Activated T-helper 1 cell treated with anti-CD3 and anti-CD28 coated beads, Interleukin-2, amount 50 U/mL, for 16 hours (primary cell): ENCODE measurements at places on chromosomes 2 and 18.

DNA sequence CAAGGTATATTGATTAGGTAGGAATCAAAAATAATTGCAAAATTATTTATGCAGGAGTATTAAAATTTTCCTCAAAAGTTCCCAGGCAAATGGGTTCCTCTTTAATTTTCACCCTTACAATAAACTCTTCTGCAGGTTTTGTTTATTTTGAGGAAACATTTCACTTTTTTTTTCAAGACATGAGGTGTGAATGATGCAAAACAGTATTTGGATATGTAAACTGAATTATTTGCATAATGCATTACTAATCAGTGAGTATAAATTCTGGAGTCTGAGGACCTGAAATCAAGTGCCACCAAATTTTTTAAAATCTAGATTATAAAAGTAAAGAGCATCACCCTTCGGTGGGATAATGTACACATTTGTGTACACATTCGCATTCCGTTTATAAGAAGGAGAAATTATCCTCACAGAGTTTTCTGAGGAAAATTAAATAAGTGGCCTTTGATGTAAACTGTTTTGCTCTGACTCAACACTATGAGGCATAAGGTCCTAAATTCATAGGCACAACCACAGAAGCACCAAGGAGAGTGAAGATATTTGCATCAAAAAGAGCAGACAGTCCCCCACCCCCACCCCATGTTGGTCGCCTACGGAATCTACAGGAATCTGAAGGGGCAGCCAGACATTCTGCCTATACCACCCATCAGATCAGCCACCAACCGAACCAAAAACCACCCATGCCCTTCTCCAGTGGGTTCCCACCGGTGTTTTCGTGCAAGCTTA lies 33.1 kb downstream of the BCL11A start:
- DNase-seq = no peak

- DNase-seq = no peak
Measured at GRCh38 chr2:229780856-229781773, 66.8 kb upstream of the DNER start.

GRCh38 chr18:35750929-35751328 lies 169.4 kb downstream of the GALNT1 start:
- no peak for DNase-seq

DNA sequence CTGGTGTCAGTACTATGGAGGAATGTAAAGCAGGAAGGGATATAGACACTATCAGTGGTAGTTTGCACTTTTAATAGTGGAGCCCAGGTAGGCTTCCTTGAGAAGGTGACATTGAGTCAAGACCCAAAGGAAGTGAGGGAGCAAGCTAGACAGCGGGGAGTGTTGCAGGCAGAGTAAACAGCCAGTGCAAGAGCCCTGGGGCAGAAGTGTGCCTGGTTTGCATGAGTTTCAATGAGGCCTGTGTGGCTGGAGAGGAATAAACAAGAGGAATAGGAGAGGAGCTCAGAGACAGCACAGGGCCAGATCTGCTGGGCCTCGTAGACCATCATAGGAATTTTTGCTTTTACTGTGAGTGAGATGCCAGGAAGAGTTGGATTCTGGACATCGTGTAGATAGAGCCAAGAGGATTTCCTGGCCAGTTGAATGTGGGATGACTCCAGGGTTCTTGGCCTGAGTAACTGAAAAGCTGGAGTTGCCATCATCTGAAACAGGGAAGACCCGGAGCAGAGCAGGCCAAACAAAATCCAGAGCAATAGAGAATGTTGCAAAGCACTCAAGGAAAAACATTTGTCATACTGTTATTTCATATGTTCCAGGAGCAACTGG lies 102.5 kb downstream of the SP3 start:
- DNase-seq = no peak

- peak; percentile 26 for DNase-seq
Measured at GRCh38 chr2:218962859-218963492, 3.5 kb downstream of the CDK5R2 start.

DNA sequence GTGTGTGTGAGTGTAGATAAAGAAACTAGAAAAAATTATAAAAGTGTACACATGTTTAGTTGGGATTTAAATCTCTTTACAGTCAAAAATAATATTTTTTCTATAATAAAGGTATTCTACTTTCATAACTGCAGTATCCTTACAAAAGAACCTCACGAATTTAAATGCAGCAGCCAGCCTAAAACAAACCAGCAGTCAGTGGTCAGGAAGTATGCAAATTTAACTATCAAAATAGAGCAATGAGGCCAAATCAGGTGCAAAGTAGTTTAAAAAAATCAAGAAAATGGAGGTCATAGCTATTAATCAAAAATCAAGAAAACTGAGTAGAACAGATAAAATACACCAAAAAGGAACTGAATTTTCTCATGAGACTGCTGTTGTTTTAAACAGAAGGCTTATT lies 407.1 kb downstream of the CDH19 start:
- DNase-seq = no peak

GRCh38 chr2:120670771-120671480 lies 64.7 kb upstream of the GLI2 start:
- DNase-seq = no peak

DNA sequence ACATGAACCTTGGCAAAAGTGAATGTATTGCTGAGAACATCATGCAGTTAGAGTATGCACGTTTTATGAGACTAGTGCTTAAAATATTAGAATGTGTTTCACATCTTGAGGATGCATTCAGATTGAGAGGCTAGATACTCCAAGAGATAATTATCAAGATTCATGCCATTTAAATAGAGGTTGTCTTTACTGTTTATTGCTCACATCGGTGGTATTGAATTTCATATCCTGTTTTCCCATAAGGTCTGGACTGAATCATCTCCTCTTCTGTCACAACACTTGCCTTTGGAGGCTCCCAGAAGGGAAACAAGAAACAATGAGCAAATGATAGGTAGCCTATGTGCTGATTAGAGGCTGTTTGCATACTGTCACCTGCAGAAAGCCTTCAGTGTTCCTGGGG lies 83.8 kb downstream of the CLHC1 start:
- no peak for DNase-seq

- DNase-seq = no peak
Measured at GRCh38 chr2:136162438-136162837, 44.5 kb upstream of the CXCR4 start.

DNA sequence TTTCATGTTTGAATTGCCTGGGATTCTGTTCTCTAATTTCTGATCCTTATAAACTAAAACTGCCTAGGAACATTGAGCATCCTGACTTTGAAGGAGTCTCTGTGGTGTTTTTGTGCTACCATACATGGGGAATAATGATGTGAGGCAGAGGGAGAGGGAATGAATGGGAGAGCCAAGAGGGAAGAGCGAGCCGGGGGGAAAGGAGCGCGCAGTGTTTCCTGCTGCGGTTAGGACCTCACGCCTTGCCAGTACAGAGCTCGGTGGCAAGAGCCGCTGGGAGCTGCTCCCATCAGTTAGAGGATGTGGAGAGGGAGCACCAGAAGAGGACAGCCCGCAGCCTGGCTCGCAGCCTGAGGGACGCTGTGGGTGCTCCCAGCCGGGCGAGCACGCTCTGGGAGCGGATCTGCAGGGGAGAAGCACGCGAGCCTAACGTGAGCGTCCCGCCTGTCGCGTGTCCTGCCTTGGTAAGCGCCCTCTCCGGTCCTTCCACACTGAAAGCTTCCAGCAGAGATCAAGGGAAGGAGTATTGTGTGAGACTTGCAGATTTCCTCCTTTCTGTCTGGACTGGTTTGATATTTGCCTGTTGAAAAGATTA lies 114.7 kb downstream of the FAM210A start:
- DNase-seq = no peak

- DNase-seq = no peak
Measured at GRCh38 chr2:158647436-158648231, 147.5 kb upstream of the DAPL1 start.

- DNase-seq = no peak
Measured at GRCh38 chr2:155846259-155846658, 486.3 kb downstream of the NR4A2 start.

DNA sequence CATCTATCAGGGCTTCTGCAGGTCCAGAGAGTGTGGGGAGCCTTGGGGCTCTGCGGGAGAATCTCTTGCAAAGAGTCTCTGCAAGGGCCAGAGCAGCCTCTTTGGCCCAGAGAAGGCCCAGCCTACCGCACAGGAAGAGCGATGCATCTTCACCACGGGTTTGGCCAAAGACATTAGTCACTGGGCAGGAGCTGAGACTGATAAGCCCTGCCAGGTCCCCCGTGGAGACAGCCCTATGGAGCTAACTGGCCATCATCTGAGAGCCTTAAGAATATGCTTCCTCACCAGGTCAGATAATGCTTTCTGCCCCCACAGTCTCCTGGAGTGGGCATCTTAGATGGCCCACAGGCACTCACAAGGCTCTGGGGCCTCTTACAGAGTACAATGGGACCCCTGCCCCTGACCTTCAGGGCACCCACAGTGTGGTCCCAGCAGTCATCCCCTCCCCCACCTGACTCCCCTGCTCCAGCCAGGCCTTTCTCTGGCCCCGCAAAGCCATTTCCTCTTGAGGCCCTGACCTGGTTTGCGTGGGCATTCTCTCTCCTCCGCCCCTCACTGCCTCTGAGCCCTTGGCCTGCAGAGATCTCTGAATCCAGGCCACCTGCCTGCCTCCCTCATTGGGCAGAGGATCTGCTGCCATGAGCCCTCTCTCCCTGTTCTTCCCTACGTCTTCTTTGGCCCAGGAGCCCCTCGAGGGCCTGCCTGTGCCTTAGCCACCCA lies 31.9 kb upstream of the MAPRE3 start:
- no peak for DNase-seq

GRCh38 chr2:170228429-170228828 lies 50.5 kb downstream of the MYO3B start:
- no peak for DNase-seq

DNA sequence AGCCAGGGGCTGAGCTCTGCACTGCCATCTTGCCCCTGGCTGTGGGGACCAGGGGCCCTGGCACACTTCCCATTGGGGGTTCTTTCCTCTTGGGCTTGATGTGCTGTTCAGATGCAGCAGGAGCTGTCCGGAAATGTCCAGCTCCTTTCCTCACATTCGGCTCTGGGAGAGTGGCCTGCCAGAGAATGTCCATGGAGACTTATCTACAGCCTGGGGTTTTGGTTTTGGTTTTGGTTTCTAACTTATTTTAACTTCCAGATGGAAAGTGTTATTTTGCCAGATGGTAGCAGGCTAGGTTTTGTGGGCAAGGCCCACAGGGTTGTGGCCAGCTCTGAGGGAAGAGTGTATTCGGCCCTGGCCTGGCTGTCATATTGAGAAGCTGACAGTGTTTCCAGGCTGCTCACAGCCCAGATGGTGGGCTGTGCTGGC lies 177.3 kb downstream of the ANKRD30B start:
- DNase-seq = no peak

GRCh38 chr2:65940856-65941255 lies 494.1 kb upstream of the MEIS1 start:
- DNase-seq = no peak

DNA sequence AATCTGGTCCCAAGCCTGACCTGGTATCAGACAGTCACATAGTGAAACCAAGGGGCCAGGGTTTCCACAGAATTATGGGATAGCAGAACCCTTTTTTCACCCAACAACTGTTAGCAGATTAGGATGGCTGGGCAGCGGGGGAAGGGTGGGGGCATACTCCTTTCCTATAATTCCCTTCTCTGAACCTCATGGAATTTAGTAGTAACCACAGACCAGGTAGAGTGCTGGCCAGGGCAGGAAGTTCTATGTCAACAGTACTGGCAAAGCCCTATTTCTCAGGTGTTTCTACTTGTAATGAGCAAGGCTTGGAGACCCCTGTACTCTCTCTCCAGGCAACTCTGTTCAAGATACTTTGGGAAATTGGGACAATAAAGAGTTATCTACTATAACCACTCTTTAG lies 174.6 kb downstream of the THADA start:
- DNase-seq = no peak

- DNase-seq = no peak
Measured at GRCh38 chr2:119553687-119554344, 9.6 kb downstream of the CFAP221 start.

- DNase-seq = no peak
Measured at GRCh38 chr2:36380624-36381481, 25.3 kb downstream of the CRIM1 start.

DNA sequence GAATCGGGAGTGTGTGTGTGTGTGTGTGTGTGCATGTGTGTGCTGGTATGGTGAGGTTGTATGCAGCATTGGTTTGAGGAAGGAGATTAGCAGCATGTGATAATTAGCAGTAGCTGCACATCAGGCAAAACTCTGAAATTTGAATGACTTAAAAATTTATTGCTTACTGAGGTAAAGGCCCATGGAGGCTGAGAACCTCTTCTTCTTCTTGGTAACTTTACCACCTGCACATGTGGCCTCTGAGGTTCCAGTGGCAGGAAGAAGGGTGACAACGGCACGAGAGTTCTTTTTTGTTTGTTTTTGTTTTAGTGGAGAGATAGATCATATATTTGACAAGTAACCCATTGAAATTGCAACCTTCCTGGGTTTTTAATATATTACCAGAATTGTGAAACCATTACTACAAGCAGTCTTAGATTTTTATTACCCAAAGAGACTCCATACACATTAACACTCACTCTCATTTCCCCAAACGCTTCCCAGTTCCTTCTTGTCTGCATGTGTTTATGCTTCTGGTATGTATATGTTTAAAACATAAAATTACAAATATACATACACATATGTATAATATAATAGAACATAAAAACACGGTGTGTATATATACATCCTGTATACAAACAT lies 292.1 kb downstream of the PTGR3 start:
- DNase-seq = no peak

DNA sequence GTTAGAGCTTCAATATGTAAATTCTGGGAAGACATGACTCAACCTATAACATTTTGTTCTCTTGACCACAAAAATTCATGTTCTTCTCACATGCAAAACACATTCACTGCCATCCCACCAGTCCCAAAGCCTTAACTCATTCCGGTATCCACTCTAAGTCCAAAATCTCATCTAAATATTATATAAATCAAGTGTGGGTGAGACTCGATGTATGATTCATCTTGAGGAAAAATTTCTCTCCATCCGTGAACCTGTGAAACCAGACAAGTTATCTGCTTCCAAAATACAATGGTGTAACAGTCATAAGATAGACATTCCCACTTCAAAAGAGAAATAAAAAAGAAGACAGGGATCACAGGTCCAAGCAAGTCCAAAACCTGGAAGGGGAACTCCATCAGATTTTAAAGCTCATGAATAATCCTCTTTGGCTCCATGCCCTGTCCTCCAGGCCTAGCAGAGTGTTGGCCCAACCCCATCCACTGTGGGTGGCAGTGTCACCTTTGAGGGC lies 101.3 kb downstream of the RAD51AP2 start:
- no peak for DNase-seq

DNA sequence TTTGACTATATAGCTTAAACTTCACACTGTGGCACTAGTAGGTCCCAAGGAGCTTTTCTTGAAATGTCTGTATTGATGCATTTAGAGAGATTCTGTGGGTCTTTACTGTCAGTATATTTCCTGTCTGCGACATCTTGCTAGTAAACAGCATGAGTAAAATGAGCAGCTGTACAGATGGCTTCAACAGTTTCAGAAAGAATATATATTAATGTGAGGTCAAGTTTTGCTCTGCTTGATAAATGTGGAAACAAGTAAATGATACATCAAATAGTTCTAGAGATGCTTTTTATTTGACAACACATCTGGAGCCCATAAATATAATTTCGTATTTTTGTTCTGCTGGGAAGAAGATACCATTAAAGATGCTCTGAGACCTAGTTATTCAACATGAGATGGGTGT lies 310.9 kb upstream of the COL3A1 start:
- DNase-seq = no peak

- no peak for DNase-seq
Measured at GRCh38 chr18:22932885-22933205, 283 bp upstream of the RBBP8 start.
